Naive B cell (primary cell): ENCODE measurements at places on chromosomes 3 and 15.

DNA sequence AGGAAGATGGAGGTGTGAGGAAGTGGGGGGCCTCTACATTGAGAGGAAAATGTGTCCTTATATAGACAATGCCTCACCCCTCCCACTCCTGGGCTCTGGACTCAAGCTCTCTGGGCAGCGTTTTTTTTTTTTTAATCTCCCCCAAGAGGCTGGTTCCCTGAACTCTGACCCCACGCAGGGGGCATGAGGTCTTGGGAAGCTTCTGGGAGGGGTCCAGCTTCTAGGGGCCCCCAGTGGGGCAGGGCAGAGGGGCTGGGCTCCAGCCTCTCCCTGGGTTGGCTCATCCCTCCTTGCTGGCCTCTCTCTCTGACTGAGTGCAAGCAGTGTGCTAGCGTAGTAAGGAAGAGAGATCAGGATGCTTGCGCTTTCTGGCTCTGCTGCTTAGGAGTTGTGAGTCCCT, 101.4 kb upstream of the HACD2 start:
- no peak overlapping the region for H3K27ac ChIP-seq
- no peaks in the 10 kb centered on the region for H3K36me3 ChIP-seq
- H3K4me1 ChIP-seq: no peaks in the 10 kb centered on the region
- no peak overlapping the region for H3K4me3 ChIP-seq
- no peaks in the 10 kb centered on the region for H3K27me3 ChIP-seq

- H3K4me1 ChIP-seq: peaks cover 48% of the 10 kb centered on the region
- H3K36me3 ChIP-seq: peaks cover 8% of the 10 kb centered on the region
- DNase-seq: no peak
- H3K27ac ChIP-seq: no peak overlapping the region
Observed at GRCh38 chr15:40927873-40928806, 1.0 kb upstream of the DLL4 start.

DNA sequence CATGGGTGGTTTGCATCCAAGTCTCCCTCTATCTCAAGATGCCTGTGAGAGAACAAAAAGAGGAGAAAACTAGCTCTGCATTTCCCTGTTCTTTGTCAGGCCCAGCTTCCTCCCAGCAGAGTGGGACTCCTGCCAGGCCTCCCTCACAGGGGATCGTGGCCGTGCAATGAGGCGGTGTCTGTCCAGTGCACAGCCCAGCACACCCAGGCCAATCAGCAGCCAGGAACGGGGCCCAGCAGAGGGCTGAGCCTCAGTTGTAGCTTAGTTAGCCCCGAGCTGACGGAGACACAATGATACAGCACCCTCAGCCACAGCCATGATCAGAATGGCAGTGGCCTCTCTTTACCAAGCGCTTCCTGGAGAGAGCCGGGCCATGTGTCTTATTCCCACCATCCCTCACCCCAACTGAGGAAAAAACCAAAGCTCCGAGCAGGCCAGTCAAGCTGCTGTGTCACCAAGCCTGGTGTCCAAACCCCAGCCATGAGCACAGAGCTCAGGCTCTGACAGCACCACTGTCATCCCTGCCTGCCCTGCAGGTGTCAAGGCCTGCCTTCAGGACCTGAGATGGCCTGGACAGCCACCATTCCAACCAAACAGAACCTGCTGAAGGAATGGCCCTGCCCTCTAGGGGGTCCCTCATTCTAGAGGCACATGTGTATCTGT, 71.1 kb downstream of the DNAJB8 start:
- H3K36me3 ChIP-seq: no peaks in the 10 kb centered on the region
- H3K27me3 ChIP-seq: no peaks in the 10 kb centered on the region
- H3K4me1 ChIP-seq: peaks cover 10% of the 10 kb centered on the region
- no peak overlapping the region for H3K4me3 ChIP-seq
- H3K27ac ChIP-seq: peak overlapping the region; percentile 6

- no peak for DNase-seq
- H3K36me3 ChIP-seq: no peaks in the 10 kb centered on the region
- no peaks in the 10 kb centered on the region for H3K4me1 ChIP-seq
Observed at GRCh38 chr3:19886404-19886803, 47.6 kb downstream of the EFHB start.
